ENCODE measurements at places on chromosomes 16 and 17.

DNA sequence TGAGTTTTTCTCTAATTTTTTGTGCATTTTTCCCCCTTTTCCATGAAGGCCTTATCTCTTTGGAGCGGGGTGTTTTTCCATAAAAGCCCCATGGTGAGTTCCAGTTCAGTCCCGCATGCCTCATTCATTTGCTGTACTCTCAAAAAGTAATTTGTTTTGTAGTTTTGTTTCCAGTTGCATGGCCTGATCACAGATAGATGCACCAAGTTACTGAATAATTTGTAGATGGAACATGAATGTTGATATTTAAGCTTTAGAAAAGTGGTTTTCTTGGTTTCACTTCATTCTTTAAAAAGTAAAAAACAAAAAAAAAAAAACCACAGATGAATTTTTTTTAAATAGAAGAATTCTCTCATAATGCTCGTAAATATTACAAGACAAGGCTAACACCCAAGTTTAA is 349.2 kb downstream of the BCAS3 start:
- no peak for DNase-seq

DNA sequence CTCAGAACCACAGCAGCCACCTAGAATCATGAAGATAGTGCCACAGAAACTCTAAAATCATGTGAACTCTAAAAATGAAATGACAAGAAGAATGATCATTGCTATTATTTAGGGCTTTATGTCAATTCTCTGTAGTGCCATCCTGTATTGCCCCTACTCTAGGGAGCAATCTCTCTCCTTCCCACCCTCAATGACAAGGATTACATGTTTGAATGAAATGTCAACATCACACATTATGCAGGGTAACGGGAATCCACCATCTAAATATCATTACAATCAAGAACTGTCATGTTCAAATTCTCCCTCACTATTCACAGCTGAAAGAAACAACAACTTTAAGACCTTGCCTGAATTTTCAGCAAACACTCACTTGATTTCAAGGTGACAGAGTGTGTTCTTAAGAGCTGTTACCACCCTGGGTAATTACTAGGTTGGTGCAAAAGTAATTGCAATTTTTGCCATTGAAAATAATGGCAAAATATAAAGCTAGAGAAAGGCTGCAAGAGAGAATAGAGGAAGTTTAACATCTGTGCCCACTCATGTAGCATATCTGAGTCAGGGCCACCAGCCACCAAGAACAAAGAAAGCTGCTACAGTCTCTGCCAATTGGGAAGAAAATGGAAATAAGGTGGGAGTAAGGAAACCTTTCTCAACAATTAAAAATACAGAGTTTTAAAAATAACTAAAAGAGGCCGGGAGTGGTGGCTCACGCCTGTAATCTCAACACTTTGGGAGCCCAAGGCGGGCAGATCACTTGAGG is 112.8 kb upstream of the PSMD7 start:
- DNase-seq, result no peak

- DNase-seq, result no peak
These were observed 1.2 kb upstream of the GPT2 start for GRCh38 chr16:46882940-46883307.

- no peak for DNase-seq
These were observed 13.7 kb downstream of the TENT4B start for GRCh38 chr16:50166511-50167500.

DNA sequence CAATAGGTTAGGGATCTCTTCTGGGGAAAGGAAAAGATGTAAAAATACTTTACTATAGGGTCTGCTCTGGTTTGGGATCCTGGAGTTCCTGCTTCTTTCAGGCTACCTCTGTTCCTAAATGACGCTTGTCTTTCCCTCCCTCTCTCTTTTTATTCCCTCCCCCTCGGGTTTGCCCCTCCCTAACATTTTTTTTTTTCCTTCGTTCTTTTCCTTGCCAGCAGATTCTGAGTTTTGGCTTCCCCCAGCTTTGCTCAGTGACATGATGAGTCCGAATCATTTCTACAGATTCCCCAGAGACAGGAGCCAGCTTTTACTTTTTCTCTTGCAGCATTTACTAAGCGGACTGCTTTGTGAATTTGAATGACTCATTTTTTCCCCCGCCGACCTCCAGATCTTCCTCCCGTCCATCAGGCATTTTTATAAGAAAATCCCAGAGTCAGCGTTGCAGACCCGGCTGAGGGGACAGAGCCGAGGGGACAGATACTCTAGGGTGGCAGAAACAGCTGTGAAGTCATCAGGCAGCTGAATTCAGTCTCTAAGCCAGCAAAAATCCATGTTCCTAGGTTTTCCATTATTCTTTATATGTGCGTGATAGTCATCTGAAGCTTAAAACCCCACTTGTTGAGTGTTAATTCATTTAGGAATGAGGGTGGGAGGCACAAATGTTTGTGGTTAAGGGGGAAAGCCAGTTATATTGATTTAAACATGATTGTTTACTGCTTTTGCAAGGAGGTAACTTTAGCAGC is at the start of gene TMEM100:
Gene TMEM100 (minus strand): TSS at position 123 of the 746 bp plus-strand sequence. CDS start 1,794 bp downstream, outside the sequence.
- peak; percentile 90 for DNase-seq

DNA sequence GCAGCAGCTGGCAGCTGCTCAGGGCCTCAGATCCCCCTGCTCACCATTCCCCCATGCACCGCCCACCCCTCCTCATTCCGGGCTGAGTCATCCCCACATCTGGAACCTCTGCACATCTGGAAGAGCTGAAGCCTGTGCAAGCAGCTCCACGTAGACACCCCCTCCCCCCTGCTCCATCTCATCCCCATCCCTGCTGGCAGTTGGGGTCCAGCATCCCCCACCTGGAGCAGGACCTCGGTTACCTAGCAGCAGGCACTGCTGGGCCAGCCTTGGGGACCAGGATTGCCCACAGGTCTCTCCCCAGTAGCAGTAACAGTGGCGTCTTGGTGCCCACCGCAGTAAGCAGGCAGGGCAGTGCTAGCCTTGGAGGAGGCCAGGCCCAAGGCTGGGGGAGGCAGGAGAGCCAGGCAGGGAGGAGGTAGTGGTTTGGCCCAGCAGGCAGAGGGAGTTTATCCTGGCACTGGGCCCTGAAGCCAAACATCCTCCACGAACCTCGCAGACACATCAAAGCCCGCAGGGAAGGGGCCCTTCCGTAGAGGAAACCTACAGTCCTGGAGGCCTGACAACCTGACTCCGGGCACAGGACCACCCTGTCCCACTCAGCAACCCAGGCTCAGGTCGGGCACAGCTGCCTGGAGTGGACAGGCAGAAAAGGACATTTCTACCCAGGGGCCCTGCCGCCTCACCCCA is 7.7 kb upstream of the TMEM92 start:
- peak; percentile 85 for DNase-seq

DNA sequence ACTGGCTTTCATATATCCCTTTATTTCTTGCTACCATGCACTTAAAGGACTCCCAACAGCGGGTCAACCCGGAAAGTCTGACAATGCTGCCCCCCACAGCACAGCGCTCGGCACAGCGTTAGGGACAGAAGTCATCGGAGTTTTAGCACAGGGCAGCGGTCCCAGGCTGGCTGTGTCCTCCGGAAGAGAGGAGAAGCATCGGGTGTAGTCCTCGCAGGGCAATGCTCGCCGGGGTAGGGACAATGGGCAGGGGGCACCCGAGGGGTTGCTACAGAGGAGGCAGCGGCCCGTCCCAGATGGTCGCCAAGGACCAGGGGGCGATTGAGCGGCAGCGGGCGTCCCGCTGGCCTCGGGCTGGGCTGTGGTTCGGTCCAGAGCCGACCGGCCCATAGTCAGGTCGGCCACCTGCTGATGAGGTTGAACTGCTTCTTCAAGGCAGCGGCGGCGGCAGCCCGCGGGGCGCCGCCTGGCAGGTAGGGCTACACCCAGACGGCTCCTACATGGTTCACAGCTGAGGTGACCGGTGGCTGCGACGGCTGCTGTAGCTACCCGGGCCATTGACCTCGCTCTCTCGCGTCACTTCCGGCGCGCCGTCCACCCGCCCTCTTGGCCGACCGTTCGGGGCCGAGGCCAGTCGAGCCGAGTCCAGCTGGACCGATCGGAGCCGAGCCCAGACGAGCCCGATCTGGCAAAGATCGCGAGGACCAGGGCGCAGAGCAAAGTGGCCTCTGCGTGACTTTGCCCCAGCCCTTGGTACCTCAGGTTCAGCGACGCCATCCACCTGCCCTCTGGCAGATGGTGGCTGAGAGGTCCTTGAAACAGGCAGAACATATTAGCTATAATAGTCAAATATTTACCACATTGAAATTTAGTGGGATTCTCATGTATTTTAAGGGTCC is 4.7 kb upstream of the LCMT1 start:
- peak; percentile 83 for DNase-seq

GRCh38 chr17:28908640-28909167 is 5.8 kb upstream of the DHRS13 start:
- peak; percentile 88 for DNase-seq

DNA sequence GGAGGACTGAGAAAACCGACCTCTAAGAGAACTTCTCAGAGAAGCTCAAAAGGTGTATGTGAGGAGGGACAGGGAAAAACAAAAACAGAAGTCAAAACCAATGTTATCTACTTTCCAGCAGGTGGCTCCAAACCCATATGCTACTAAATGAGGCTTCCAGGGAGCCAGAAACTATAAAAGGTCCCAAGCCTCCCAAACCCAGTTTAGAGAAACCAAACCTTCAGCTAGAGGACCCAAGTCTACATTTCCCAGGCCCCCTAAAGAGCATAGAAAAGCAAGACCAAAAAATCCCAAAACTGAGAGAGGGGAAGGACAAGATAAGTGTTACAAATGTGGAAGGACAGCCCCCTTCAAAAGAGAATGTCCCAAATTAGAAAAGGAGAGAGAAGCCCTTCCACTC is 3.7 kb downstream of the HPR start:
- peak; percentile 23 for DNase-seq

DNA sequence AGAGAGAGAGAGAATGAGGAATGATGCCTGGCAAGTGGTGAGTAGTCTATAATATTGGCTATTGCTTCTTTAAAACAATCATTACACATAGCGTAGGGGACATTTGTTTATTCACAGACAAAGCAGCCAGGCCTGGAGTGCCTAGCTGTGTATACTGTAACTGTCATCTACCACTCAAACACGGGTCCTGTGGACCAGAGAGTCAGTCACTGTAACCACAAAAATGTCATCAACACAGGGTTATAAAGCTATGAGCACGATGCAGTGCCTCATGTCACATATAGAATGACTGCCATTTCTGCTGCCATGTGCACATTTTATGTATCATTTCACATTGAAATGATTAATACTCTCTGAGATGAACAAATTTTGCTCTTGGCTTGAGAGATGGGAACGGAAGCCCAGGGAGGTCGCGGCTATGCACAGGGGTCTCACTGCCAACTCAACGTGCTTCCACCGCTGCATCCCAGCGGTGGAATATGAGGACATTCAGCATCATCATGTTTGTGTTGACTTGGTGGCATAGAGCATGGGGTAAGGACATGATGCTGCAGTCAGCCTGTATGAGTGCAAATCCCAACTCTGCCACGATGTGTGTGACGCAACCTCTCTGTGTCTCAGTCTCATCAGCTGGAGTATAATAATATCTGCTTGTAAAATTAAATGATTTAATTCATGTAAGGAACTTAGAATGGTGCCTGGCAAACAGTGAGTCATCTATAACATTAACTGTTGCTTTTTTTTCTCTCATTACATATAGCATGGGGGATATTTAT is 3.3 kb downstream of the MT1H start:
- DNase-seq, result no peak

GRCh38 chr16:35221482-35222185 is 1762.2 kb downstream of the TP53TG3F start:
- DNase-seq, result no peak

- no peak for DNase-seq
These were observed 84.2 kb downstream of the TMC6 start for GRCh38 chr17:78044280-78044835.

- DNase-seq, result no peak
These were observed 2.1 kb downstream of the COL1A1 start for GRCh38 chr17:50199211-50199802.

DNA sequence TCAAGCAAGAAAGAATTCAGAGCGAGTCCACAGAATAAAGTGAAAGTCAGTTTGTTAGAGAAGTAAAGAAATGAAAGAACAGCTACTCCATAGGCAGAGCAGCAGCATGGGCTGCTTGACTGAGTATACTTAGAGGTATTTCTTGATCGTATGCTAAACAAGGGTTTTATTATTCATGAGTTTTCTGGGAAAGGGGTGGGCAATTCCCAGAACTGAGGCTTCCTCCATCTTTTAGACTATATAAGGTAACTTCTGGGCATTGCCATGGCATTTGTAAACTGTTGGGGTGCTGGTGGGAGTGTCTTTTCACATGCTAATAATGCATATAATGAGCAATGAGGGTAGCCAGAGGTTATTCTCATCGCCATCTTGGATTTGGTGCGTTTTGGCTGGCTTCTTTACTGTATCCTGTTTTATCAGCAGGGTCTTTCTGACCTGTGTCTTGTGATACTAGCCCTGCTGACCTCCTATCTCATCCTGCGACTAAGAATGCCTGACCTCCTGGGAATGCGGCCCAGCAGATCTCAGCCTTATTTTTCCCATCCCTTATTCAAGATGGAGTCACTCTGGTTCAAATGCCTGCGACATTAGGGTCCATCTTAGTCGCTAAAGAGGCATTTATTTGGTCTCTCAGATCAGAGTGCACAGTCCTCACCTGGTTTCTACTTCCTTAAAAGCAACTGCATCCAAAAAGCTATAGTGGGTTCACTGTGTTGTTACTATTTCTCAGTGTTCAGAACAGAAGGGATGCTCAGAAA is 100.6 kb upstream of the CACNG5 start:
- no peak for DNase-seq

DNA sequence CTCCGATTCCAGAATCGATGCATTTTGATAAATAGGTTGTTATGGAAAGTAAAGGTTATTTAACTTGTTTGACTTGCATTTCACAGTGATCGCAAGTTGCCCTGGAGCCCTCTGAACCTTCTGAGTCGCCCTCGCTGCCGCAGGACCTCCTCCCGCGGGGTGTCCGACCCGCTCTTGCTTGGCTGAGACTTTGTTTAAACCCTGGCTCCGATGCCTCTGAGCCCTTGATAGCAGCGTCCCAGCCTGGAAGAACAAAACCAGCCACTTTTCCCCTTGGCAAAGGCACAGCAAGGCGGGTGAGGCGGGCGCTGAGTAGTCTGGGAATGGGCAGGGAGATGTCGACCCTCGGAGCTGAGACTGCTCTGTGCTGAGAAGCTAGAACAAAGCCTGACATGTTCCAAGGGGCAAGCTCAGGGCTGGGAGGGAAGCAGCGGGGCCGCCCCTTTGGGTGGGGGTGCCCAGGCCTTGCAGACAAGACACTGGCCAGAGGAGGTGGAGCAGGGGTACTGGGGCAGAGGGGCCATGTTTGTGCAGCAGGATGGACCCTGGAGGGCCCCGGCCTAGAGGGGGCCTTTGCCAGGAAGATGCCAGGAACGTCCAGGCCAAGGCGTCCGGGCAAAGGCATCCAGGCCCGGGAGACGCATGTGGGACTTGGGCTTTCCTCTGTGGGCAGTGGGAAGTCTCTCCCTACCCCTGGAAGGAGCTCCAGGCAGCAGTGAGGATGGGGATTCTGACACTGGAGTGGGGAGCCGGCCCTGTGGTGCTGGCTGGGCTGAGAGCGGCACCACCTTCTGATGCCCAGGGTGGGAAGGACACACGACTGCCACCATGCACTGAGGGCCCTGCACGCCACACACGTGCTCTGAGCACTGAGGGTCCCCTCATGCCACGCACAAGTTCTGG is 30.3 kb upstream of the CDH15 start:
- DNase-seq, result no peak

GRCh38 chr16:88430524-88431446 is 22.3 kb upstream of the ZFPM1 start:
- peak; percentile 22 for DNase-seq

- DNase-seq, result peak; percentile 20
These were observed 48.1 kb downstream of the RPH3AL start for GRCh38 chr17:304461-304860.
